Activated T-cell treated with anti-CD3 and anti-CD28 coated beads, Interleukin-2, amount 50 U/mL, for 72 hours (primary cell): ENCODE measurements at places on chromosomes 12 and 14.

- DNase-seq, result no peak
These were observed 95.1 kb downstream of the CAND1 start for GRCh38 chr12:67364228-67364627.

DNA sequence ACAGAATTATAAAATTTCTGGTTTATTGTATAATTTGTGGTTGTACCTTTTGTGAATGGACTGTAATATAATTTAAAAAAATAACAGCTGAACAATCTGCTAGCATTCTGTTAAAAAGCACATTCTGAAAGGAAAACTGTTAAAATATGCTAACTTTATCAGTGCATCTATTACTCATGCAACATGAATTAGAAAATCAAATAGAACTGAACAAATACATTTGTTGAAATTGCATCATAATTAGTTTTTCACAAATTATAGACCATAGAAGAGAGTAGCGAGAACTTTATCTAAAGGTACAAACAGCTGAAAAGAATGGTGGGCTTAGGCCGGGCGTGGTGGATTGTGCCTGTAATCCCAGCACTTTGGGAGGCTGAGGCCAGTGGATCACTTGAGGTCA is 33.0 kb downstream of the PTPN21 start:
- DNase-seq, result no peak

DNA sequence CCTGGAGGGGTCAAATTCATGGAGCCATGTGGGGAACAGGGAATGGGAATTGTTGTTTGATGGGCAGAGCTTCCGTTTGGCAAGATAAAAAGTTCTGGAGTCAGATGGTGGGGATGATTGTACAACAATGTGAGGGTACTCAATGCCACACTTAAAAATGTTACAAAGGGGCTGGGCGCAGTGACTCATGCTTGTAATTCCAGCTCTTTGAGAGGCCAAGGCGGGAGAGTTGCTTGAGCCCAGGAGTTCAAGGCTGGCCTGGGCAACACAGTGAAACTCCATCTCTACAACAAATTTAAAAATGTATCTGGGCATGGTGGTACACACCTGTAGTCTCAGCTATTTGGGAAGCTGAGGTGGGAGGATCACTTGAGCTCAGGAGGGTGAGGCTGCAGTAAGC is 66.0 kb upstream of the DIO3 start:
- DNase-seq, result no peak

DNA sequence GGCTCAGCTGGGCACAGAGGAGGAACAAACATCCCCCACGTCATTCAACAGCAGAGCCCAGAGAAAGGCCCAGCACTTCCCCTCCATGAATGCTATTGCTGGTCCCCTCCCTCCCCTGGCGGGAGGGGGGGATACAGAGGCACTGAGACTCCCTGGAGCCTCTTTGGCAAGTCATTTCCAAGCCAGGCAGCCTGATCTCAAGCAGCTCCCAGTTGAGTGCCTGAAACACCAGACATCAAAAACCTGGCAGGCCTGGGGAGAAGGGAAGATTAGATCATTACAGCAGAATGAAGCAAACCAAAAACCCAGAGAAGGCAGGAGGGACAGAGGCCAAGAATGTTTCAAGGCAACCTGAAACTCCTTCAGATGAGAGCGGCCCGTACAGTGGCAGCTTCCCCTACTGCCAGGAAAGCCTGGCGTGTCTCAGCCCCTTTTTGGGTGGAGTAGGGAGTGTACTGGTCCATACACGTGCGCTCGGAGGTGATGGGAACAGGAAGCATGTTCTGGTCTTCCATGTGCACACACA is 92.1 kb downstream of the LRRC74A start:
- no peak for DNase-seq

DNA sequence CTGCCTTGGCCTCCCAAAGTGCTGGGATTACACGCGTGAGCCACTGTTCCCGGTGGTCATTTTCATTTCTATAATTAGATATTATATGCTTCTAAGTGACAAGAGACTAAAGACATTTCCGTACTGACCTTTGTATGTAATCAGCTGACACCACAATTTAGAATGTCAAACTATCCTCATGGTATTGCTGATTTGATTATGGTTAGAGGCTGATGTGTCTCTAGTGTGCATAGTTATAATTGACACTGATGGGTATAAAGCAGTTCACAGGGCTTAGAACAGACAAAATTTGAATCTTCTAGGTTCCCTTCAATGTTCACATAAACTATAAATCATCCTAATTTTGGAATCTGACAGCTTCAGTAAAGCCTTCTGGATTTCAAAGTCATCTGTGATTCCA is 192.7 kb downstream of the PTPRO start:
- no peak for DNase-seq

GRCh38 chr12:80941916-80942315 is 4.2 kb upstream of the LIN7A start:
- no peak for DNase-seq

- no peak for DNase-seq
These were observed 1135.0 kb downstream of the GALC start for GRCh38 chr14:86858031-86858430.

- no peak for DNase-seq
These were observed 17.0 kb downstream of the NFYB start for GRCh38 chr12:104121001-104121400.

GRCh38 chr12:94710933-94711332 is 60.6 kb upstream of the TMCC3 start:
- DNase-seq, result peak; percentile 9

- DNase-seq, result no peak
These were observed 142.9 kb downstream of the NAV3 start for GRCh38 chr12:77973579-77973978.

- no peak for DNase-seq
These were observed 6.8 kb downstream of the TAS2R46 start for GRCh38 chr12:11055306-11055705.

DNA sequence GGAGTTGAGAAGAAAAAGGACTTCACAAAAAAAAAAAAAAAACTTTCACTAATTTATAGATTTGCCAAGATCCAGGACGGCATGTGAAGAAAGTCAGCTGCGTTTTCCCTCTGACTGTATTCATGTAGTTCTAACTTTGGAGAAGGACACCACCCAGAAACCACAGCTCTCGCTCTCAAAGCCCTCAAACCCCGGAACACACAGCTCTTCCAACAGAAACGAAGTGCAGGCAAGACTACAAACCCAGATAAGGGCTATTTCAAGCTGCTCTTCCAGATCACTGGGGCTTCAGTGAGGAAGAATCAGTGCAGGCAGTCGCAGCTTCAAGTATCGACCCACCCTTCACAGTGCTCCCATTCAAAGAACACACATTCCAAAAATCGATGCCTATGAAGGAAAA is 13.2 kb downstream of the KCNH5 start:
- DNase-seq, result no peak
